Sigmoid colon (tissue), 7 donors: ENCODE measurements at places on chromosomes 3 and 15. TPM values are rescaled to one million over a fixed set of nuclear protein-coding genes. Genes with fewer than 3 reads are reported as not detected.

The GALNT15 gene
- total RNA-seq: 71.7 TPM

The CHDH gene
- 1.8 TPM for total RNA-seq

The DNASE1L3 gene
- not detected for total RNA-seq

The ETV5 gene
- 7.8 TPM for total RNA-seq

The SH2D7 gene
- not detected for total RNA-seq

DNA sequence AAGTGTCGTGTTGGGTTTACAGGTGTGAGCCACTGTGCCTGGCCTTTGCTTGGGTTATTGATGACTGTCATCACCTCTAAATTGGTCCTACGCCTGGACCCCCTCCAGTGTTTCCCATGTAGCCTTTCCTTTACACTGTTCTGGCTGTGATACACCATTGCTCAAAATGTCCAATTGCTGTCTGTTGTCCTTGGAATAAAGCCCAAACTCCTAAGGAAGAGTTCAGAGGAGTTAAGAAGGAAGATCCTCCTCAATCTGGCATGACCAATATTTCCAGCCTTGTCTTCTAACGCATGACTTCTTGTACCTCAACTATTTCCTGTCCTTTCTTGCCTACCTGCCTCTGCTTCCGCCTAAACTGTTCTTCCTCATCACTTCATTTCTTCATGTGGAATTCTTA, 113.1 kb downstream of the POLR2M start:
- H3K27ac ChIP-seq: no peak overlapping the region
- no peak for DNase-seq
- no peaks in the 10 kb centered on the region for H3K4me1 ChIP-seq
- no peaks in the 10 kb centered on the region for H3K27me3 ChIP-seq
- H3K36me3 ChIP-seq: no peaks in the 10 kb centered on the region

GRCh38 chr3:163785693-163786092, 1292.6 kb downstream of the SI start:
- no peaks in the 10 kb centered on the region for H3K27me3 ChIP-seq
- H3K36me3 ChIP-seq: no peaks in the 10 kb centered on the region
- H3K27ac ChIP-seq: no peak overlapping the region
- no peaks in the 10 kb centered on the region for H3K4me1 ChIP-seq
- H3K4me3 ChIP-seq: no peak overlapping the region
- no peak for DNase-seq

DNA sequence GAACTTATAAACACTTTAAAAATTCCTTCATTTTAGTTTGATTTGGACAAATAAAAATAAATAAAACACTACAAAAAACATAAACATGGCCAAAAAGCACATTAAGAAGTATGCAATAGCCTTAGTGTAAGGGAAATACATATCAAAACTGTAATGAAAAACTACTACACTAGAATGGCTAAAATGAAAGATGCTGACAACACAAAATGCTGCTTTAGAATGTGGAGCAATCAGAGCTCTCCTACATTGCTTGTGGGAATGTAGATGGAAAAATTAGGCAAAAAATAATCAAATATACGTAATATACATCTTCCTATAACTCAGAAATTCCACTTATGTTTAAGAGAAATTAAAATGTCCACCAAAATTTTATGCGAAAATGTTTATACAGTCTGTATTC, 96.2 kb downstream of the ABI3BP start:
- H3K27ac ChIP-seq: no peak overlapping the region
- H3K4me3 ChIP-seq: no peak overlapping the region
- DNase-seq: no peak
- H3K4me1 ChIP-seq: no peaks in the 10 kb centered on the region
- H3K36me3 ChIP-seq: peaks cover 10% of the 10 kb centered on the region

GRCh38 chr15:100253640-100254039, 88.1 kb downstream of the ADAMTS17 start:
- H3K27me3 ChIP-seq: no peaks in the 10 kb centered on the region
- H3K4me1 ChIP-seq: peaks cover 4% of the 10 kb centered on the region
- no peak overlapping the region for H3K4me3 ChIP-seq
- no peak for DNase-seq
- no peaks in the 10 kb centered on the region for H3K36me3 ChIP-seq
- H3K27ac ChIP-seq: no peak overlapping the region

GRCh38 chr3:5126586-5126985, 4.5 kb downstream of the ARL8B start:
- H3K36me3 ChIP-seq: no peaks in the 10 kb centered on the region
- no peak for DNase-seq
- no peak overlapping the region for H3K27ac ChIP-seq
- no peaks in the 10 kb centered on the region for H3K4me1 ChIP-seq
- H3K4me3 ChIP-seq: no peak overlapping the region

DNA sequence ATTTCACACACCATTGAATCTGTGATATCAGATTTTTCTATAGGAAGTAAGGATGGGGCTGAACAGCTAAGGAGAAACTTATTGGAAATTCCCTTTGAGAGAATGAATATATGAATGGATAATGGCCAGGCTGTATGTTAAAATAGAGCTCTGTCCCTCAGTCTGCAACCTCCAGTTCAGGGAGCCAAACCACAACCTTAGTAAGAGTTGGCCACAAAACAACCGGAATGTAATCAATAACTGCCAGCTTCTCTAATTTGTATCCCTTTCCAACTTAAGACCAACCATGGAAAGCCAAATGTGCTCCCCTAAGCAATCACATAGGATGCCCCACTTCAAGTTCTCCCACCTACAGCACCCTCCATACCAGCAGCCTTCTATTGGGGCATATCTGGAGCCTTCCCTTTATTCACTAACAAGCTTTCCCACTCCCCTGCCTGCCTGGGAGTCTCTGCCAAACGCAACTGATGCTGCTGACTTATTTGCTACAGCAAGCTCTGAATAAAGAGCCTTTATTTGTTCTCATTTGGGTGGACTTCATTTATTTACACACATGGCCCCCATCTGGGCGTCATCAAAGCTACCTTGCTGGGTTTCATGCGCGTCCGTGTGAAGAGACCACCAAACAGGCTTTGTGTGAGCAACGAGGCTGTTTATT, 75.4 kb upstream of the LARS2 start:
- H3K27ac ChIP-seq: no peak overlapping the region
- no peaks in the 10 kb centered on the region for H3K4me1 ChIP-seq
- no peaks in the 10 kb centered on the region for H3K27me3 ChIP-seq
- no peaks in the 10 kb centered on the region for H3K36me3 ChIP-seq
- DNase-seq: no peak
- no peak overlapping the region for H3K4me3 ChIP-seq

GRCh38 chr3:79632842-79633241, 135.0 kb downstream of the ROBO1 start:
- no peak overlapping the region for H3K4me3 ChIP-seq
- no peak overlapping the region for H3K27ac ChIP-seq
- no peaks in the 10 kb centered on the region for H3K4me1 ChIP-seq
- H3K36me3 ChIP-seq: no peaks in the 10 kb centered on the region

GRCh38 chr3:74091204-74091603, 466.5 kb upstream of the PDZRN3 start:
- no peak overlapping the region for H3K27ac ChIP-seq
- H3K36me3 ChIP-seq: no peaks in the 10 kb centered on the region
- no peaks in the 10 kb centered on the region for H3K27me3 ChIP-seq
- no peak for DNase-seq

- no peak for DNase-seq
- no peak overlapping the region for H3K4me3 ChIP-seq
- no peaks in the 10 kb centered on the region for H3K4me1 ChIP-seq
- no peaks in the 10 kb centered on the region for H3K27me3 ChIP-seq
- no peak overlapping the region for H3K27ac ChIP-seq
- no peaks in the 10 kb centered on the region for H3K36me3 ChIP-seq
Observed at GRCh38 chr15:31178705-31179104, 77.2 kb upstream of the TRPM1 start.

DNA sequence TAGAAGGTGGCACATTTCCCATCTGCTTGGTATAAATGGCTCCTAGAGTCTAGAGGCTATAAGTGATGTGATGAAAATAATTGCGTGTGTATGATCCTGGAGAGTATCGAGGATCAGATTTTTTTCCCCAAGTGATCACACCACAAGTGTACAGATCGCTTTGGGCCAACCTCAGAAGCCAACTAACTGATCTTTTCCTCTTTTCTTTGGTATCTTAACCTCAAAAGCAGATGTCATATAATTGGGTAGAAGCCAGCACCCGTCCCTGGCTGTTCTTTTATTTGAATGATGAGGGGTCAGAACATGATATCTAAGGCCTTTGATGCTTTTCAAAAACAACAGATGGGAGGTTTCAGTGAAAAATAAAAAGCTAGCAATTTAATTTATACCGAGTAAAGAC, 3.3 kb downstream of the P2RY14 start:
- no peak overlapping the region for H3K4me3 ChIP-seq
- DNase-seq: no peak
- no peaks in the 10 kb centered on the region for H3K4me1 ChIP-seq
- no peaks in the 10 kb centered on the region for H3K36me3 ChIP-seq
- H3K27ac ChIP-seq: no peak overlapping the region
- H3K27me3 ChIP-seq: no peaks in the 10 kb centered on the region

GRCh38 chr3:11549580-11550140, 94.1 kb downstream of the VGLL4 start:
- DNase-seq: peak; percentile 26
- H3K27ac ChIP-seq: no peak overlapping the region
- no peaks in the 10 kb centered on the region for H3K27me3 ChIP-seq
- H3K36me3 ChIP-seq: no peaks in the 10 kb centered on the region

DNA sequence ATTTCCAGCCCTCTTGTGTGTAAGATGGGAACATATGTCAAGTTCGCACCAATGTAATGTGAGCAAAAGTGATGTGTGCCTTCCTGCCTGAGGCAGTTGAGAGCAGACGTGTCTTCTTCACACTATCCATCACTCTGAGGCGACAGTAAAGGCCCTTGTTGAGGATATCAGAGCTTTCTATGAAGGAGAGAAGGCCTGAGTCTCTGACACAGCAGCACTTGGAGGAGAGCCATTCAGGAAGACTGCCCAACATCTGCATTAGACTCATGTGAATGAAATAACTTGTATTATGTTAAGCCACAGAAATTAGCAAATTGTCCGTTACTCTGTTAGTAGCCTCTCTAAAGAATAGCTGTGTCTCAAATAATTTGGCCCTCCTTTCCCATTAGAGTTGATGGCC, 108.8 kb upstream of the CCDC54 start:
- no peak overlapping the region for H3K4me3 ChIP-seq
- no peaks in the 10 kb centered on the region for H3K36me3 ChIP-seq
- no peak overlapping the region for H3K27ac ChIP-seq
- no peaks in the 10 kb centered on the region for H3K27me3 ChIP-seq
- H3K4me1 ChIP-seq: no peaks in the 10 kb centered on the region

- DNase-seq: no peak
- H3K27ac ChIP-seq: no peak overlapping the region
- H3K27me3 ChIP-seq: no peaks in the 10 kb centered on the region
Observed at GRCh38 chr15:57694279-57694678, 12.2 kb upstream of the POLR2M start.

DNA sequence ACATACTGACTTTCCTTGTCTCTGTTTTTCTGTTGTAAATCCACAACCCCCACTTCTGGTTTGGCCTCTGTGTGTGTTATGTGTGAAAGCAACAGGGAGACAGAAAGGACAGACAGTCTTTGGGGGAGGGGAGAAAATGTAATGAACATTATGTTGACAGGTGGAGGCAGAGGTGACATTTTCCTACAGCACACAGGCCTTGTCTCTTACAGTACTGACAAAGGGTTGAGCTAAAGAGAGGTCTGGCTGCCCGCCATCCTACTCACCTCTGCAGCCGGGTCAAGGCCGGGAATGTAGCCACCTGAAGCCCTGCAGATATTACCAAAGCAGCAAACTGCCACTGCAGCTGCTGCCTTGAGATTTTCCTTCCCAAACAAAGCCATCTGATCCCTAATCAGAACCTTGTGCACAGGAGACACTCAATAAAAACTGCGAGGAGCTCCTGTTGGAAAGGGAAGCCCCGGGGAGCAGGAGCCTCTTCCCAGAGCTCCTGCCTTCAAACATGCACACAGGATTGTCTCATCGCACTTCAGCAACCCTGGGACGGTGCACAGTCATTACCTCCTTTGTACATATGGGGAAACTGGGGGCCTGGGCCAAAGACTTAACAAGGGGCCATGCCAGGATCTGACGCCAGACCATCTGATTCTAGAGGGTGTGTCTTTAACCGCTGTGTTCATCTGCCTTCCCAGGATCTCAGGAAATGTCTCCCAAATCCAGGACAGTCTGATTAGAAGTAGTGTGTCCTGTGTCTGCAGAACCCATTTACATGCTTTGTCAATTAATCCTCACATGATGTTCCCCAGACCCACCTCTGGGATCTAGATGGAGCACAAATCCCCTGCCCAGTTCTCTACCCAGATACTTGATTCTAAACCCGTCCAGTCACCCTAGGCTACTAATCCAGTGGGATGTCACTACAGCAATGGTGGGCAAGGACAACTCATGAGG, 14.2 kb downstream of the MYO5C start:
- no peaks in the 10 kb centered on the region for H3K36me3 ChIP-seq
- no peaks in the 10 kb centered on the region for H3K27me3 ChIP-seq
- H3K27ac ChIP-seq: no peak overlapping the region
- H3K4me3 ChIP-seq: no peak overlapping the region

GRCh38 chr3:61901986-61902385, 340.6 kb downstream of the PTPRG start:
- no peaks in the 10 kb centered on the region for H3K27me3 ChIP-seq
- no peak overlapping the region for H3K4me3 ChIP-seq
- DNase-seq: no peak
- H3K4me1 ChIP-seq: peaks cover 20% of the 10 kb centered on the region
- H3K36me3 ChIP-seq: no peaks in the 10 kb centered on the region
- H3K27ac ChIP-seq: no peak overlapping the region

- DNase-seq: no peak
- no peak overlapping the region for H3K27ac ChIP-seq
- no peaks in the 10 kb centered on the region for H3K27me3 ChIP-seq
Observed at GRCh38 chr3:188861842-188862744, 309.7 kb upstream of the TPRG1 start.

DNA sequence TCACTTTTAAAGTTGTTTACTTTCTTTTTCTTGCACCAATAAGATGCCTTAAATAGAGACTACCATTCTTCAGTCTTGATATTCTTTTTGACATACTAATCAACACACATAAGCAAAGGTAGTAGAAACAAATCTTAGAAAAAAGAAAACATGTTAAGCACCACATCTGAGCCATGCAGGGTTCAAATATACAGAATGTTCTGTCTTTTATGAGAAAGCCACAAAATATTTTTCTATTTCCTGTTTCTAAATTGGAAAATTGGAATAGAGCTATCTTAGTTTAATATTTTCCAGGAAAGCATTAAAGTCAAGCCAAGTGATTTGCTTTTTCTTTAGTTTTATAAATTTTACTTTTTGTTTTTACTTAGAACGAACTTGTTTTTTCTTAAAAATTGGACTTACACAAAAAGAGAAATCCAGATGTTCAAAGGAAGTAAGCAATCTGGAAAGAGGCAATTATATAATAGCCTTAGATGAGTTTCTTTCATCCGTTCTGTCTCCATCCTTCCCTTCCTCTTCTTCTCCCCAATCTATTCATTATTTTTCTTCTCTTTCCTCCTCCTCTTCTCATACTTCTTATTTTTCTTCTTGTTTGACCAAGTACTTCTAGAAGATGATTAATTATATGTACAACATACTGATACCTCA, 731.7 kb downstream of the SQOR start:
- no peak for DNase-seq
- H3K27ac ChIP-seq: no peak overlapping the region
- H3K36me3 ChIP-seq: no peaks in the 10 kb centered on the region
- H3K4me1 ChIP-seq: no peaks in the 10 kb centered on the region
- H3K27me3 ChIP-seq: no peaks in the 10 kb centered on the region
- H3K4me3 ChIP-seq: no peak overlapping the region
